ENCODE measurements at places on chromosomes 1 and 21.
A peak's percentile ranks its signal among the peaks of the same experiment; 100 is the strongest.

GRCh38 chr1:197614916-197615692, 160.2 kb downstream of the DENND1B start:
- peak; percentile 42 for DNase-seq

- no peak for DNase-seq
These were observed 41.3 kb upstream of the RUNX1 start for GRCh38 chr21:35090403-35090802.

DNA sequence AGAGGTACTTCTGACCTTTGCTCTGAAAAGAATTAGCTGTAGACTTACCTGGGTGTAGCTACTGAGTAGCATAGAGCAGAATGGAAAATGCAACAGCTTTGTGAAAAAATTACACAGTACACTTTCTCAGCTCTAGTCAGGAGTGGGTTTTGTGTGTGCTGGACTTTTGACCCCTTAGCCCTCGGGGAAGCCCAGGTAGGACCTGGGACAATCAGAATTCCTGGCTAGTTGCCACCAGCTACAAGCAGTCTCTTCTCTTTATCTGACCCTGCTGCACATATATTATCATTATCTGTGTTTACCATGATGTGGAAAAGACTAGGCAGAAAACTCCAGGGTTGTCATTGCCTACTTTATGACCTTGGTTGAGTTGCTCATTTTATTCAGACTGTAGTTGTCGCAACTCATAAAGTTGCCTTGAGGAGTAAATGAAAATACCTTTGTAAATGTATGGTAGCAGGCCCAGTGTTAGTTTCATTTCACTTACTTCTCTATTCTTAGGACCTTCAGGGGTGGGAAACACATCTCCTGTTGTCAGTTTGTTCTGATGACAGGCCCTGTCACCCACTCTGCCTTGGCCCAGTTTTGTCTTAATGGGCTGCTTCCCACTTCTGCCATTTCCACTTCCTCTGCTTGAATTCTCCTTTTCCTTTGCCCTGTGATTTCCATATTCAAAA, 5.4 kb downstream of the NEK7 start:
- DNase-seq: no peak

- peak; percentile 78 for DNase-seq
These were observed at the start of gene EPHA2 for GRCh38 chr1:16155537-16156410. Gene EPHA2 (minus strand): TSS chr1:16156069. CDS start chr1:16155932, 137 bp downstream.

DNA sequence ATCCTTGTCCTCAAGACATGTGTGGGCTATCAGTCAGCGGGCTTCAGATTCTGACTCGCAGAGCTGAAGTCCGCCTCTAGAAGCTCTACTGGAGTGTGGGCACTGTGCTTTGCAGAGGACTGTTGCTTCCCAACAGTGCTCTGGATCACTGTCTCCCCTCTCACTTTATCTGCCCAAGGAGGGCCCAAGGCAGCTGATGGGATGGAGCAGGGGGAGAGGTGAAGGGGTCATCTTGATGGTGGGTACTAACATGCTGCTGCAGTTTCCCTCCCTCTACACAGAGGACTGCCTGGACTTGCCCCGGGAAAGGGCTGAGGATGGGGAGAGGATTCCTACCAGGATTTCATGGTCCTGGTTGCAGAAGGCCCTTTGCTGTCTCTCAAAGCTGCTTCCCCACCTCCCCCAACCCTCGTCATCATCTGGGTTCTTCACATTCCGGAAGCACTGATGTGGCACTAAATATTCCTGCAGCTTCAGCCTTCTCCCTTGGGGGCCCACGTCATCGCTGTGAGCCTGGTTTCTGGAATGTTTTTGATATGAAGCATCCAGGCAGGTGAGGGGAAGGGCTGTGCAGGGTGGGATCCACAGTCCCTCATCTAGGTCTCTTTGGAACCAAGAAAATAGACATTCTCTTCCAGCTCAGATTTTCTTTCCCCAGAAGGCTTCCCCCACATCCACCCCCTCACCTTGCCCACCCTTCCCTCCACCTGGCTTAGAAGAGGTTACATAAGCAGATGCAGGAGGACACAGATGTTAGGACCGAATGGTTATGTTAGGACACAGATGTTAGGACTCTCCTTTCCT, 23.2 kb downstream of the NUAK2 start:
- peak; percentile 90 for DNase-seq

GRCh38 chr21:18274370-18274769, 29.7 kb downstream of the CHODL start:
- DNase-seq: no peak

DNA sequence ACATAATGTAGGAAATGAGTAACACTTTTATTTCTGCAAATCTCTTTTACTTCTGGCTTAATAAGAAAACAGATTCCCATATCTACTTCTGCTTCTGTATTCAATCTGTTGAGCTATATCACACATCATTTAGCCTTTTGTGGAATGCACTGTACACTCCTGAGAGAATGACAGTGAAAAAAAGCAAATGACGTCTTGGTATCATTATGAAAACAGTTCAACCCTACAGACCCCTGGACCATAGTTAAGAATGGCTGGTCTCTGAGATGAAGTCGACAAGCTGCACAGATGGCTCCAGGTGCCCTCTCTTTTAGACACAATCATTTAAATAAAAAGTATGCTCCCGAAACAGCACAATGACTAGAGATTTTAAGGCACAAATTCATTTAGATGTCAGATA, 247.0 kb downstream of the RERE start:
- no peak for DNase-seq

DNA sequence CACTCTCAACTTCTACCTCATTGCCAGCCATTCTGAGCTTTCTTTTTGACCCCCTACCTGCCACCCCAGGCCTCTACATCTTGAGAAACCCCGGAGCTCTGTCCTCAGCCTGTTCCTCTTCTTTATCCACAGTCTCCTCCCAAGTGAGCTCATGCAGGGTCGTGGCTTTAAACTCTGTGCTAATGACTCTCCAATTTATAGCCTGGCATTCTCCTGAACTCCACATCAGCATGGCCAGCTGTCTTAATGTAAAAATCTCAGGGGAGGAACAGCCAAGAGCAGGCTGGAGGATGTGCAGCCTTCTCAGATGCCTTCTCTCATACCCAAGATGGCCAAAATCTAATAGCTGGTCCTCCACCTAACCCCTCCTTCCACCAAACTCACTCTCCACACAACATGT, 84.2 kb downstream of the CCDC185 start:
- DNase-seq: no peak

GRCh38 chr1:55287723-55288122, 72.6 kb upstream of the USP24 start:
- no peak for DNase-seq

GRCh38 chr1:238639861-238640260, 746.5 kb upstream of the CHRM3 start:
- DNase-seq: no peak

DNA sequence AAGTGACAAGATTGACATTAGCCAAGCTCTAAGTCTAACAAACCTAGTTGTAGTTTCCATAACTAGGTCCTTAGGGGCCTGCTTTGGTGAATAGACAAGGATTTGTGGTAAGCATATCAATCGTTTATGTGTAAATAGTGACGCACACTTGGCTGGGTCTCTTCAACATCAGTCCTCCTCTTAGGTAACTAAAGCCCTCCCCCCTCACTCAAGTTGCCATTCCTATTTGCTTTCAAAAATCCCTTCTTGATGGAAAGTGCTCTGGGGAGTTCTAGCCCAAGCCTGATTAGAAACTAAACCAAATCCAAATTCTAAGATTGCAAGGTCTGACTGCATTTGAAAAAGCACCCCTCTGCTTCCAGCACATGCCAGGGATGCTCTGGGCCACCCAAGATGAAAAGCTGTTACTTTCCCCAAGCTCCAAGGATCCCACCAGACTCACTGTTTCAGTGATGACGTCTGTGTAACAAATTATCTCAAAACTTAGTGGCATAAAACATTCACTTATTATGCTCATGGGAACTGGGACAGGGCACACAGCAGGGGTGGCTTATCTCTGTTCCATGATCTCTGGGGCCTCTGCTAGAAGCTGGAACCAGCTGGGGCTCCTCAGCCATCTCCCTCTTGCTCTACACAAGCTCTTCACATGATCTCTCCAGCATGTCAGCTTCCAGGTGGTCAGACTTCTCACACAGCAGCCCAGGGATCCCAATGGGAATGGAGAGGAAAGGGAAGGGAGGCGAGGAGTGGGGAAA, 74.1 kb downstream of the RRAGC start:
- peak; percentile 86 for DNase-seq

Data from H4 (cell line).